ENCODE measurements at places on chromosomes 4 and X. TPM values are rescaled to one million over a fixed set of nuclear protein-coding genes. Genes with fewer than 3 reads are reported as not detected.
A peak's percentile ranks its signal among the peaks of the same experiment; 100 is the strongest.

The FATE1 gene
- not detected for total RNA-seq

The CT45A5 gene
- not detected for total RNA-seq

GRCh38 chr4:72529148-72529822 is 39.7 kb downstream of the ADAMTS3 start:
- no peak for DNase-seq

GRCh38 chrX:77009691-77010090 is 437.5 kb upstream of the FGF16 start:
- DNase-seq = no peak

- peak; percentile 55 for DNase-seq
Measured at GRCh38 chr4:74934016-74934831, 1.3 kb downstream of the PARM1 start.
